ENCODE measurements at places on chromosomes 7 and 10.

- DNase-seq, result no peak
Measured at GRCh38 chr7:134948736-134949135, 37.6 kb upstream of the AGBL3 start.

GRCh38 chr10:69345402-69345801 lies 67.1 kb downstream of the HK1 start:
- no peak for DNase-seq

- no peak for DNase-seq
Measured at GRCh38 chr7:70053421-70053820, 455.1 kb downstream of the AUTS2 start.

- no peak for DNase-seq
Measured at GRCh38 chr7:21076574-21076973, 289.9 kb upstream of the SP8 start.

DNA sequence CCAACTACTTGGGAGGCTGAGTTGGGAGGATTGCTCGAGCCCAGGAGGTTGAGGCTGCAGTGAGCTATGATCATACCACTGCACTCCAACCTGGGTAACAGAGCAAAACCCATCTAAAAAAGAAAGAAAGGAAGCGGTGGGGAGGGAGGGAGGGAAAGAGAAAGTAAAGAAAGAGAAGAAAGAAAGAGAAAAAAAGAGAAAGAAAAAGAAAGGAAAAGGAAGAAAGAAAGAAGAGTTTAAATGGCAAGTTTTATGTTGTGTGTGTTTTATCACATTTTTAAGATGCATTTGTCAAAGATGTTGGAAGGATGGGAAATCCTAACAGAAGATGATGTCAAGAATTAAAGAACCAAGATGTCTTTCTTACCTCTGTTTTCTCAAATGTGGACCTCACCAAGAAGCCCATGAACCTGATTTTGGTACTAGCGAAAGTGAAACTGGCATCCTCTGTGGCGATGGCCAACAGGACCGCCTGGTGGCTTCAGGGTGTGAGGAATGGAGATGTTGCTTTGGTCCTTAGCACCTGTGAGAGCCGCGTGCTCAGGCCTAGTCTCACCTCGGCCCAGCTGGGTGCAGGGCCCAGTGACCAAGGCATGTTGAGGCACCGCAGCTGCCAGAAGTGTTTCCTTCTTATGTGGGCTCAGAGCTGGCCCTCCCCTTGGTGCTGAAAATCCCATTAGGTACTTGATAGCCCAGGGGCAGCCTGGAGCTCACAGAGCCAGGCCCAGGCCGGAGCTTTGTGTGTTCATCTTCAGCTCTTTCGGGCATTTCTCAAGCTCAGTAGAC lies 9.8 kb downstream of the UCMA start:
- DNase-seq, result no peak

GRCh38 chr10:27857616-27858015 lies 112.0 kb upstream of the MKX start:
- DNase-seq, result no peak

- DNase-seq, result no peak
Measured at GRCh38 chr10:86899670-86900276, 57.6 kb downstream of the MMRN2 start.

GRCh38 chr10:97868134-97868685 lies 18.6 kb downstream of the GOLGA7B start:
- DNase-seq, result no peak

- DNase-seq, result no peak
Measured at GRCh38 chr10:83214136-83214535, 925.2 kb upstream of the GHITM start.

DNA sequence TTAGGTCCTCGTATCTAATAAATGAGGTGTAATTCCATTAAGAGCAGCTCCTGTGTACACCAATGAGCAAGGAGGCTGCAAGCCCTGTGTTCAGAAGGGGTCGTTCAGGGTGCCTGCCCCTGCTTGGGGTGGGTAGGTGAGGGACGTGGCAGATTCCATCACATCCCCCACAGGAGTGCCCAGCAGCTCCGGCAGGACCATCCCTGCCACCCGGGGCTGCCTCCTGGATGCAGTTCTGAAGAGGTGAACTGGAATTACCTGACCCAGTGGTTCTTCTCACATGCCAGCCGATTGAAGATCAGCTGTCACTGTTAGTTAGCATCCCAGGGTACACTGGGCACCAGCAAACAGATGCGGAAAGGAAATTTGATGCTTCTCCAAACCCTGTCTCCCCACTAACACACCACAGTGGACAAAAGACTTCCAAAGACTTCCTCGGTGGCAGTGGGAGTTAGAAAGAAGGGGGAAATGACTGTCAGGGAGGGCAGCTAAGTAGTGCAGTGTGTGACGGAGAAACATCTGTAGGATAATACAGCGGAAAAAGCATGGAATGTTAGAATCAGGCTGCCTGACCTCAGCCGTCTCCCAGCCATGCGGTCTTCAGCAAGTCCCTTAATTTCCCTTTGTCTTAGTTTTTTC lies 313.6 kb upstream of the ZMIZ1 start:
- no peak for DNase-seq
